ENCODE measurements at places on chromosomes 2 and 18.

GRCh38 chr2:150127346-150127990, 360.0 kb downstream of the RND3 start:
- no peak for DNase-seq

DNA sequence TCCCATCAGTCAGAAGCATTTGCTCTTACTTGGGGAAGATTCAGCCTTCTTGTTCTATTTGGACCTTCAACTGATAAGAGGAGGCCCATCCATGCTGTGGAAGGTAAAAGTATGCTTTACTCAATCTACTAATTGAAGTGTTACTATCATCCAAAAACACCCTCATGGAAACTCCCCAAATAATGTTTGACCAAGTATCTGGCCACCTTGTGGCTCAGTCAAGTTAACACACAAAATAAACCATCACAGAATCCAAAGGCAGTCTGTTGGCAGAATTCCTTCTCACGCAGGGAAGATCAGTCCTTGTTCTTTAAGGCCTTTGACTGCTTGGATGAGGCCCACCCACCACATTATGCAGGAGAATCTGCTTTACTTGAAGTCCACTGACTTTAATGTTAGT, 531.2 kb upstream of the SMIM21 start:
- DNase-seq: no peak

DNA sequence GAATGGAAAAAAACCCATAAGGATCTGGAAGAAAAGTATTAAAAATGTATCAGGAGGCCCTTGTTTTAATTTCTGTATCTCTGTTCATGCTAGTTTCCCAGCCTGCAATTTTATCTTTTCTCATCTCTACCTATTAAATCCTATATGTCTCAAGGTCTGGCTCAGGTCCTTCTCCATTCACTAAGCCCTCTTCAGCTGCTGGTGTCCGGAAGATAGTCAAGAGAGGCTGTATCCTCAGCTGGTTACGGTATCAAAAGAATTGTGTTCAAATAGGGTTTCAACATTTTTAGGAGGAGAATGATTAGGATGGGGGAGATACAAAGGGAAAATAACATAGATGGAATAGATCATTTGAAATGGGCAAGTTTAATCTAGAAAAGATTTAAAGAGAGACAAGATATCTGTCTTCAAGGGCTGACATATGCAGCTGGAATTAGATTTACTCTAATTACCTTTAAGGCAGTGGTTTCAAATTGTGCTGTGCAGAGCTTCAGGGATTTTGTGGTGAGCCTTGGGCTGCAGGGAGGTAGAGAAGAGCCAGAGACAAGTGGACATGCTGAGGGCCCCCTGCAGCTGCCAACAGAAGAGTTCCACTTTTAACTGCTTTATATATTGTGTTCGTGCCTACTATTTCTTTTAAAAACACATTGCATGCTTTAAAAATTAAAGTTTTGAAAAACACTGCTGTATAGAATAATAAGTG, 24.1 kb downstream of the GREB1L start:
- DNase-seq: no peak

GRCh38 chr18:64403784-64404503, 255.1 kb upstream of the LINC00305 start:
- no peak for DNase-seq

- DNase-seq: no peak
Observed at GRCh38 chr2:48946449-48947048, 191.0 kb upstream of the LHCGR start.

- DNase-seq: no peak
Observed at GRCh38 chr2:161839926-161840325, 215.7 kb downstream of the SLC4A10 start.

- no peak for DNase-seq
Observed at GRCh38 chr2:168585700-168586099, 129.6 kb downstream of the CERS6 start.

GRCh38 chr2:68115965-68116364, 41.7 kb upstream of the PNO1 start:
- DNase-seq: no peak

- DNase-seq: no peak
Observed at GRCh38 chr2:21067859-21068537, 24.1 kb upstream of the APOB start.

DNA sequence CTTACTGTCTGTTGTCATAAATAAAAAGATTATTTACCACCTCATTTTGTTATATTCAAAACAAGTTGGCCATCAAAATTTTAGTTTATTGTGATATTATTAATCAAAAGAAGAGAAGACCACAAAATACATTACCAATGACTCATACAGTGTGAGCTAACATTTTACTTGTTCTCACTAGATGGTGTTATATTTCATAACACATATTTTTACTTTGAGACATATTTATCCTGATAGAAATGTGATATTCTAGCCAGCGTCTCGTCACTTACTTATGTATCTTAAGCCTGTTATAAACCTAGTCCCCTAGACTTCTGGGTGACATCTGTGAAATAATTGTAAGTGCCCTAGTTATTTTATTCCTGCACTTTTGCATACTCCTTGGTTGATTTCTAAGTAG, 263.2 kb downstream of the CDH7 start:
- DNase-seq: no peak

DNA sequence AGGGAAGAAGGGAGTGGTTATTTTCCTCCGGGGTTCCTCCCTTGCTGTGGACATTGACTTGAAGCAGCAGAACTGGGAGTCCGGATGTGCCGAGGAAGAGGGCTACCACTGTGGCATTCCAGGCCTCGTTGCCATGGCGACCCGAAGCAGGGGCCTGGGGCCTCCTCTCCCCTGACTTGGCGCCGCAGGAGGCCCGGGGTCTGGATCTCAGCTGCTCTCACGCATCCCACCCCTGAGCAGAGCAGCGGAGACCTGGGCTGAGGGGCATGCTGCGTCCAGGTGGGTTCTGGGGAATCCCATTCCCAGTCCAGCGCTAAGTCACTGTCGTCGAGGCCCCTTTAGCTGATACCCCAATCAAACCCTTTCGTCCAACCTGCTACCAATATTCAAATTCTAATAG, 100.2 kb downstream of the BCL11A start:
- DNase-seq: no peak

DNA sequence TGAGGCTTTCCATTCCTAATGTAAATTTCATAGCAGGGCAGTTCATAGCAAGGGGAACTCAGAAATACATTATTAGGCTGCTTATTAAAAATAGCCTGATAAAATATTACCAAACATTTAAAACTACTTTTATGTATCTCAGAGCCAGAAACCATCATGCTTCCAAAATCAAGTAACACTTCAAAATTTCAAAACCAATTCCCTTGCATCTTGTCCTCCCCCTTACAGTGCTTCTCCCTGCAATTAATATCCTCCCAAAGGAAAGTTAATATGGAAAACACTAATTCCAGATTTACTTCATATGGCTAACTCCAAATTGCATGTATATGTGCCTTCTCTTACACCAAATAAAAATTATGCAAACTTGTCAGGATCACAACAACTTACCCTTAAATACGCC, 6.6 kb downstream of the PLEKHH2 start:
- no peak for DNase-seq

DNA sequence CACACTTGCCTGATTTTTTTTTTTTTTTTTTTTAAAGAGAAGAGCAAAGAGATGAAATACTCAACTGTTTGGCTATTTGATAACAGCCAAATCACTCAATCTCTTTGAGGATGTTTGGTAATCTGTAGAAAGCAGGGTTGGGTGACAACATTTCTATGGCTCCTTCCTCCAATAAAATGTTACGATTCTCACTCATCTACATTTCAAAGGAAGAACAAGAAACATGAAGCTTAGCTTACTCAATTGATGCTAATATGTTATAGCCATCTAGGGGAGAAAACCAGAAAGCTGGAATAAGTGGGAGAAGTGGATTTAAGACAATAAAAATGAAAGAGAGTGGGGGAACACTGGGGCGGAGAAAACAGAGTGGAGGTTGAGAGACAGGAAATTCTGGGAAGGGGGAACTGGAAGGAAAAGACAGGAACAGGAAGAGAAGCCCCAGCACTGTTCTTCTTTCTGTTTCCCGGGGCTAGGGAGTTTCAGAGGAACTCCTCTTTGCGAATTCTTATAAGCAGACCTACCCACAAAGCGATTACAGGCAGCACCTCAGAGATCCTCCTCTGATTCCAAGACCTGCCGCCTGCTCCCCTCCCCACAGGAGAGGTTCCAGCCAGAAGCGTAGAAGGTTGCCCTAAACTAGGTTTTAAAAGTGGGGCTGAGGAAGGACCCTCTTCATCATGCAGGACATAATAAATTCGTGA, 13.3 kb downstream of the ST3GAL5 start:
- no peak for DNase-seq

DNA sequence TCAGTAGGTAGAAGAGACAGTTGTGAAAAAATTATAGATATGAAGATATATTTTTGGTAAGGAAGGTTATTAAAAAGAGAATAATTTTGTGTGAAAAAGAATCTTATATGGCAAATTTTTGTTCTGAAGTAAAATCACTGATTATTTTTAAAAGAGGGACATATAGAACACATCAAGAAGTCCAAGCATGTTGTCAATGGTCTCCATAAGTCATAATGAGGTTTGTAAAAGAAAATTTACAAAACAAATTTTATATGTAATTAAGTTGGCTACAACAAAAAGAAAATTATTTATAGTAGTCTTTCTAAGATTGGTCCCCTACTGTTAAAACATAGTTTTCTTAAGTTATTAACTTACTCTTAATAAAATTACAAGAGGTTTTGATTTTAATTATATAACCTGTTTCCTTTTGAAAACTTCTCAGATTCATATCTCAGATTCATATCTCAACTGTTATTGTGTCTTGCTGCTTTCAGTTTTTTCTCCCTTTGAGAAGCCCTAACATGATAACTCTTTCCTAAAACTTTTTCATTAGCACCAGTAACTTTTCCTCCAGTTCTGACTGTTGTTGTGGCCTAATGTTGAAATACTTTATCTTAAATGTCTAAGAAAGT, 81.2 kb downstream of the SH3YL1 start:
- DNase-seq: no peak

GRCh38 chr2:101596333-101596732, 101.2 kb upstream of the MAP4K4 start:
- no peak for DNase-seq

DNA sequence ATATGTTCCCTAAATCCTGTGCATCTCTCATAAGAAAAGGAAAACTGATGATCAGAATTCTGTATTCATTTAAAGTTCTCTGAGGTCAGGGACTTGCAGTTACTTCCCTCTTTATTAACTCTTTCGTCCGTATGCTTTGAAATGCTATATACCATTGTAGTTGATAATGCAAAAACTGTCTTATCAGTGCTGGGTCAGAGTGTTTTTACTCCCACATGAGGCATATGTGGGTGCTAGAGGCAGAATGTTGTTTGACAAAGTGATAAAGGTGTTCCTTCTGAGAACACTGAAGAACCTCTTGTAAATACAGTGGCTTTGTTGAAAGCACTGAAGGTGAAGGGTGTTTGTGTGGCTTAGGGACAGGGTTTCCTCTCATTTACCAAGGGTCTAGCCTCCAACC, 136.5 kb upstream of the NFATC1 start:
- DNase-seq: no peak

DNA sequence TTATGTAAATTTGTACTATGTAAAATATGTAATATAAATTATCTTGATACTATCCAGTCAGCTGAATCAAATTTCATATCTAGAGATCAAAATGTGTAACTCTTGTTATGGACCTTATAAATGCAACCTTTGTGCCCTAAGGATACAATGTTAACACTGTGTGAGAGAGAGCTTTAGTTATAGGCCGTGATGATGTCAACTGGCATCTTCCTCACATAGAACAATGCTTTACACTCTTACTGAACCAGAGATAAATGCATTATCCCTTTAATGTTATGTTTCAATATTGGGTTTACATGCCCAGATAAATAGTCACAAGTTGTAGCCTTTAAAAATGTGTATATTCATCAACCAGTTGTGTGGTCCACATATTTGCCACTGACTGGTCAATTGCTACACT, 115.1 kb downstream of the KCNJ3 start:
- DNase-seq: no peak

DNA sequence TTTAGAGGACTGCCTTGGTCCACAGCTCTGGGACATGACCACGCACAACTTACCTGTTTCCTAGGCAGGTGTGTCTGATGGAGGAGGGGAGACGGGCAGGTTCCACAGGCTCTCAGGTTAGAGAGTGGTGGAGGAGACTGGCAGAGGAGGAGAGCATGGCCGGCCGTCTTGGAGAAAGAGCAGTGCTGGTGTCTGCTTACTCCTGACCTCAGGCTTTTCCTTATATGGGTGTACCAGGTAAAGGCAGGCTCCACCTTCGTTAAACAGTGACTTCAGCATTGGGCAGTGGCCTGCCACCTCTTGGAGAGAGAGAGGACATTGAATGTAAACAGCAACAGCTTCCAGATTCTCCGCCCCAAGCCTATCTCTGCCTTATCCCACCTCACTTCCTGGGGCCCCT, at the start of gene CAPN13:
CAPN13 (minus strand) TSS at position 198 of the 400 bp plus-strand sequence. CDS start 20,121 bp downstream, outside the sequence.
- DNase-seq: no peak

GRCh38 chr2:45614330-45614729, 3.3 kb upstream of the SRBD1 start:
- no peak for DNase-seq

- DNase-seq: no peak
Observed at GRCh38 chr2:65863713-65864112, 431.3 kb upstream of the SPRED2 start.

DNA sequence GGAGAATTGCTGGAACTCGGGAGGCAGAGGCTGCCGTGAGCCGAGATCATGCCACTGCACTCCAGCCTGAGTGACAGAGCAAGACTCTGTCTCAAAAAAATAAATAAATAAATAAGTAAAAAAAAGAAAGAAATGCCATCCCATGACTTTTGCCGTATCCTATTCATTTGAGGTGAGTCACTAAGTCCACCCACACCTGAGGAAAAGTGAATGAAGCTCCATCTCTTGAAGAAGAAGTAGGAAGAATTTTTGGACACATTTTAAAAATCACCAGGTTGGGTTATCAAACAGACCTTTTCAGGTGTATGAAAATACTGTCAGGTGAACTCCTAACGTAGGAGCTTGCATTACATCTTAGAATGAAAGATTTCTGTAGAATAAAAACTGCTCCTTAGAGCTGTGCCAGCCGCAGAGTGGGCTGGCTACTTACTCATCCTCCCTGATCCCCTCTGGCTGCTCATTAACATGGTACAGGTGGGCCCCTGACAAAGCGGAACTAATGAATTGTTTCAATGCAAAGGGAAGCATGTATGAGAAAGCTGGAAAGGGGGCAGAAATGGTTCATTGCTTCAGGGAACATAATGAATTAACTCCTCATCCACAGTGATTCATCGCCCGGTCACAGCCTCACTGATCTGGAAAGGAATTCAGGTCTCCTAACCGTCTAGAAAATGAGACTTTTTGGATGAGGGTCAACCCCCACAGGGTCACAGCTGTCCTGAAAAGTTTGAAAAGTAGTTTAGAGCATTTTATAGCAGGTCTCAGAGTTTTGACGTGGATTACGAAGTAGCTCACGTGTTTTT, 191.4 kb downstream of the SPP2 start:
- DNase-seq: no peak
